ENCODE measurements at places on chromosomes 6 and 20.

DNA sequence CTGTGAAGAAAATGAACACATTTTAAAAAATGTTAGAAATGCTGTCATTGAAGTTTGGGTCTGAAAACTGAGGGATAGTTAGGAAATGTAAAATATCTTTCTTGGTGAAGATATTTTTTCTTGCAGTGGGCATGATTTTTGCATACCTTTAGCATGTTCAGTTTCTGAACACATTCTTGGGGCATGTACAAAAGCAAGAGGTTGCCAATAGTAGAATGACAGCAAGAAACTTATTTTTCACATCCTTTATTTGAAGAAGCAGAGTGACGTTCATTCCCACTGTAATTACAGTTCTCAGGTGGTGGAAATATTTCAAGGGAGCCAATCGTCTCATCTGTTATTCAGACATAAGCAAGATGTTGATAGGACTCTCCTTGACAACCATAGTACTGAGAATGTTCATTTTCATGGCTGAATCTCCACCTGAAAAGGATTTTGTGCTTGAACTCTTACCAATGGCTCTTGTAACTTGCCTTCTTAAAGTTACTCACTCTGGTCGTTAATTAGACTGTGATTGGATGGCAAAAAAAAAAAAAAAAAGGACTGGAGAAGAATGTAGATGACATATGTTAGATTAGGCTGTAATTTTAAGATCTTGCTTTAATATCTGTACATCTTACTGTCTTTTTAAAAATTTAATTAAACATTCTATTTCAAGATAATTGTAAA is 74.4 kb downstream of the DOK5 start:
- no peak for DNase-seq

- no peak for DNase-seq
These were observed 25.8 kb downstream of the TBPL1 start for GRCh38 chr6:133978896-133979240.

- DNase-seq, result no peak
These were observed 100.0 kb upstream of the TAB2 start for GRCh38 chr6:149217466-149217888.

DNA sequence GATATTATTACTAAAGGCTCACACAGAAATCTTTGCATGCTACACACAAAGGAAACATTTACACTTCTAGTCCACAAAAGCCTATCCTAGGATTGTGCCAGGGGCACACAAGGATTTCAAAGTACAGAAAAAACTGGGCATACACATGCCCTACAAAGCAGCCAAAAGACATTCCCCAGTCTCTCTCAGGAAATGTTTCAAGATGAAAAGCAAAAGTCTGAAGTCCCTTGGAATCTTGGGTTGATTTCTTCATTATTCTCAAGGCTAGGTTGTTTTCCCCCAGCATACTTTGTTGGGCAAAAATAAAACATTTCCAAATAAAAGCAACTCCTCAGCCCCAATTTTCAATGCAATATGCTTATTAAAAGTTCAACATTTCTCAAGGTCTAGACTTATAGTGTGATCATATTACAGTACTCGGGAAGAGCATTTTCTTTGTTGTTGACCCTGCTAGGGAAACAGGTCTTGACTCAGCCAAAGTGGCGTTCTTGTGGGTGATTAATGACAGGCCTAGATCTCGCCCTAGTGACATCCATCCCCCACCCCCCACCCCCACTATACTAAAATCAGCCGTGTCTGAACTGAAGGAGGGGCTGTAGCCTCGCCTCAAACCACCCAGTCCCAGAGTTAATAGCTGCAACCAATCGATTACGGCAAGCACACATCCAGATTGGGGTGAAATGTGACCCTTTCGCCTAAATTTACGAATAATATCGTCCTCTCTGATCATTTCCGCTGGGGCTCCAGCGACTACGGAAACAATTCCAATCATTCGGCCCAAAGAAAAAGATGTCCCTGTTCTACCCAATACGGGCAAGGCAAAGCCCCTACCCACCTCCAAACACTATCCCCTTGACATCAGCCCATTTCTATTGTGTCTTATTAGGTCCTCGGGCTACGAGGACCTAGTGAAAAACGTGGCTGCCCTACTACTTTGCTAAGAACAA is 1.4 kb downstream of the AKIRIN2 start:
- DNase-seq, result peak; percentile 67

DNA sequence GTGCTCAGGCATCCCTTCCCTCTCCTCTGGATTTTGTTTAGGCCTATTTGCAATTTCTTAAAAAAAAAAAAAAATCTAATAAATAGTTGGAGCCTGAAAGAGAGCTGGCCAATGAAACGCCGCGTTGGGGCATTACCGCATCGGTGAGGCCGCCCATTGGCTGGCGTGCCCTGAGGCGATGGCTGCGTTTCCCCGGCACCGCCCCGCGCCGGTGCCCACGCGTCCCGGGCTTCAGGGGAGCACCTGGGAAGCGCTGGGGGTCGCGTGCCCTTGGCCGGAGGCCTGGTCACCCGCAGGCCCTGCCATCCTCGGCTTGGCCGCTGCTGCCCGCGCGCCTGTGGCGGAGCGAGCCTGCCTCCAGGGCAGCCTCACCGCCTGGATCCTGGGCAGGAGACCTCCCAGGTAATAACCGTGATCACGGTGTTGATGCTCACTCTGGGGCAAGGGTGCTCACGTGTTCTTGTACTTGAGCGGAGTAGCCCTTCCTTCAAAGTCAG is 155.4 kb downstream of the NRN1 start:
- DNase-seq, result peak; percentile 82

Measured in activated CD4-positive, alpha-beta memory T cell treated with anti-CD3 and anti-CD28 coated beads for 36 hours (primary cell).